ENCODE measurements at places on chromosomes 4 and X. TPM values are rescaled to one million over a fixed set of nuclear protein-coding genes. Genes with fewer than 3 reads are reported as not detected.

Gene FTHL17
- total RNA-seq: not detected

Gene FAM199X
- total RNA-seq: 17.5 TPM

Gene MAOB
- 0.57 TPM for total RNA-seq

Gene LGI2
- 4.1 TPM for total RNA-seq

Gene ZNF157
- total RNA-seq: 1.1 TPM

Gene SSX2
- total RNA-seq: not detected

Gene DRD5
- 0.09 TPM for total RNA-seq

DNA sequence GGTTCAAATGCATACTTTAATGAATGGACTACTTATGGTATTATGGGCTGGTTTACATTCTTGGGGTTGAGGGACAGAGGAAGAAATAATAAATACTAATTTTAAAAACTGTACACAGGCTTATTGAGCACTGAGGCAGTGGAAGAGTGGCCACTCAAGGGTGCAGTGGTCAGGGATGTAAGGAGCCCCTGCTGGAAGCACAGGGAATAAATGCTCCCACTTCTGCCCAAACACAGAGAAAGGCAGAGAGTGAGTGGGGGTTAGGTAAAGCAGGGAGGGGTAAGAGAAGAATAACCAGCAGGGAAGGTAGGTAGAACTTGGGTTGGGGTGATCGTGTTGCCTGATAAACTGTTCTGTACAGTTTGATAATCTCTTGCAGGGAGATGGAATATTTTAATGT, 60.0 kb downstream of the GAB1 start:
- DNase-seq: no peak

DNA sequence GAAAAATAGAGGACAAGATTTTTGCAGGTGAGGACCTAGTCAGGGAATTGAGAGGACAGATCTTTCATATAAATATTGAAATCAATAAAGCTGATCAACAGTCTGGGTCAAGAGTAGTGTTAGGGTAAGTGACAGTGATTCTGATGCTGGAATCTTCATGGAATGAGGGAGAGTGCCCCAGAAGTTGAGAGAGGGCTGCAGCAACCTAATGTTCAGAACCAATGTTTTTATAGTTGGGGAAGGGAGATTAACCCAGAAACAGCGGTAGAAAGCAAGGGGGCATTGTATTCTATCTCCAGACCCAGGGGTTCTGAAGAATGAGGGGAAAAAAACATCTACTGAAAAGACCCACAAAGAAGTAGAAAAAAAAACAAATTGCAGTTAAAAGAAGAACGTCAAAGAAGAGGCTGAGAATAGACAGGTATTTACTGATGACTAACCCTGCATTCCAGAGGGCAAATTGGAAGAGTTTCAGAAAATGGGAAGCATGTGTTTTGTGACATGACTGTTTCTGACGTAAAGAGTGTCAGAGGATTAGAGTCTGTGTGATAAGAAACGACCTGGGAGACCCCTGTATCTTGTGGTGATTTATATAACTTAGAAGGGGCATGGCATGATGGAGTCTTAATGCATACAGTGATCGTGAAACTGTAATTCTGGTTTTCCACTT, 819.6 kb upstream of the EPHA5 start:
- no peak for DNase-seq

GRCh38 chr4:128388352-128388630, 100.7 kb upstream of the PGRMC2 start:
- DNase-seq: no peak

GRCh38 chrX:48475296-48475695, 703 bp upstream of the FTSJ1 start:
- DNase-seq: no peak

DNA sequence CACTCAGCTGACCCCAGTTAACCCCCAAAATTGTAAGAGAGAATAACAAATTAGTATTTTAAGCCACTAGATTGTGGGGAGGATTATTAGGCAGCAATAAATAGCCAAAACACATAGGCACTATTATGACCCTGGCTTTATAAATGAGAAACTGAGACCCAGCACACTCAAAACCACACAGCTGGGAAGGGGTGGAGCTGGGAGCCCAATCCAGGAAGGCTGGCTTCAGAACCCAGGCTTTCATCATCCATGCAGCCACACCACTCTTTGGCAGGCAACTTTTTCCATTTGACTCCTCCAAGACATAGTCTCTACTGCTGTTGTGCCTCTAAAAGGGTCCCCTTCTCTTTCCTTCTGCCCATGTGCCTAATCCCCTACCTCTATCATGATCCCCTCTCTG, 253.8 kb downstream of the DHX15 start:
- no peak for DNase-seq

DNA sequence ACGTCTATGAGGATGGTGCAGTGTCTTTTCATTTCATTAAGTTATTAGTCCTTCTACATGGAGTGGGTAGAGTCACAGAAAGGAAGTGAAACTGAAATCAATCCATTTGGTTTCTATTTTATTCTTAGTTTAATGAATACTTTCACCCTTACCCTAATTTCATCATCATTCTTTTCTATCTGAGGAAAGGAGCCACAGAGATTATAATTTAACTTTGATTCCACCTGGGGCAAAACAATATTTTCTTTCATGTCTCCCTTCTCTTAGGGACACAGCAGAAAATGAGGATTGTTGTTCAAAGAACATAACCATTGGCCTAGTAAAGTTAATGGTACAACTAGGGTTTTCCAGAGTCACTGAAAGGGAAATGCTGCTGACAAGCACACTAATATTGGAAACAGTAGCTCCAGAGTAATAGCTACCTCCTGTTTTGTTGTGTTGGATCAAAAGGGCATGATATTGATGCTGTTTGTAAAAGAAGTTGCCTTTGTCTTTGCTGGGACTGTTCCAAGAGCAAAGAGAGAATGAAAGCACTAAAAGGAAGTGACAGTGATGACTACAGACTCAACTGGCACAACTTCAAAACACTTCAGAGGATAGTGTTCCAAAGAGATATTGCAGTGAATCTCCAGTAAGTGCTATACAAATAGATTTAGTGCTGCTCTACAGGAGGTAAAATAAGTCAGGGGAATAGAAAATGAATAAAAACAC, 247.1 kb upstream of the PITX2 start:
- no peak for DNase-seq

- no peak for DNase-seq
Observed at GRCh38 chr4:56723201-56723605, 42.1 kb upstream of the HOPX start.

- no peak for DNase-seq
Observed at GRCh38 chr4:139367421-139368090, 65.3 kb upstream of the NDUFC1 start.

GRCh38 chr4:5793514-5793913, 82.5 kb downstream of the EVC start:
- no peak for DNase-seq

- DNase-seq: no peak
Observed at GRCh38 chr4:1772853-1773538, 20.1 kb upstream of the FGFR3 start.
